ENCODE measurements at places on chromosomes 16 and 17.

GRCh38 chr16:19177111-19177739 is 9.2 kb downstream of the SYT17 start:
- DNase-seq = peak; percentile 6

- no peak for DNase-seq
Measured at GRCh38 chr16:30659507-30660423, 1.5 kb downstream of the FBRS start.

DNA sequence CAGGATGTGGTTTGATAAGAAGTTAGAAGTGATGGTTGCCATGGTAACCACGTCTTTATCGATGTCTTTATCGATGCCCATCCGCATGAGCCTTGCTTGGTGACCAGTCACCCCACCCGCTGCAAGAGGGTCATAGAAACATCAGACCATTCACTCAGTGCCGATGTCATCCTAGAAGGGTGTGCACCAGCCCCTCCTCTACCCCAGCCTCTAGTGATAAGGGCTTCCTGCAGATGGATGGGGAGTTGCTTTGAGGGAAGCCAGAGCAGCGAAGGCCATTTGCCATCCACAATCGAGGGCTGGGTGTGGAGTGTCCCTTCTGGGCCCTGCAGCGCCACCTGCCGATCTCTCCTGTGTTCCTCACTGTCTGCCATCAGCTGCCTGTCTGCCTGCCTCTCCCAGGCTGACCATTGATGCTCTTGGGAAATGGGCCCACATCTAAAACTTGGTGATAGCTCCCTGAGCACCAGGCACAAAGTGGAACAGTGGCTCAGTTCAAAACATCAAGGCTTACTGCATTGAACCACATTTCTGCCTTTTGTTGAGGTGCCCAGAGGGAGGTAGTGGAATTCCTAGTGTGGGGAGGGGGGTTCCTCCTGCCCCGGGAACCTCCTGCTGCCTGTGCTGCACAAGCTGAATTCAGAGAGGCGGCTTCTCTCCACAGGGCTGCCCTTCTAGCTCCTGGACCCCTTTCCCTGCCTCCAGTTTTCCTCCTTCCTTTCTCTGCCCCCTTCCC is 8.9 kb downstream of the CALB2 start:
- peak; percentile 70 for DNase-seq

DNA sequence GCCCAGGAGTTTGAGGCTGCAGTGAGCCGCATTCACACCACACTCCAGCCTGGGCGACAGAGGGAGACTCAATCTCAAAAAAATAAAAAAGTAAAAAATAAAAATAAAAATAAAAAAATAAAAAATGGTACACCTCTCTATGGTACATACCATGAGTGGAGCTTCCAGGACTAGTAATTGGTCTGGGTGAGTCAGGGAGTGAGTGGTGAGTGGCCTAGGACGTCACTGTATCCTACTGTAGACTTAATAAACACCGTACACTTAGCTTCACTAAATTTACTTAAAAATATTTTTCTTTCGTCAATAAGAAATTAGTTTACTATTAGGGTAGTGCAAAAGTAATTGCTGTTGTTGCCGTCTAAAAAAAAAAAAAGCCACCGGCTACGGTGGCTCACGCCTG is 9.0 kb downstream of the CDH5 start:
- no peak for DNase-seq

DNA sequence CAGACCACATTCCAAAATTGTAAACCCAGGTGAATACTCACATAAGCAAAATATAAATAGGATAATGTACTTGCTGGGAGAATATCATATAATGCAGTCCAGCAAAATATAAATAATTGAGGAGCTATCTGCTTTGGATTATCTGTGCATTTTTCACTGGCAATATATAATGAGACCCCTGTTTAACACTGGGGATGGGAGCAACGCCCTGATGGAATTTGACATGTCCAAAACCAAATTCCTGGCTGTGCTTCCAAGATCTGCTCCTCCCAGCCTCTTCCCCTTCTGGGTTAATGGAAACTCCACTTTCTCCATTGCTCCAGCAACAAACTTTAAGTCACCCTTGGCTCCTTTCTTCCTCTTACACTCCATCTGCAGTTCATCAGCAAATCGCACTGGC is 35.5 kb upstream of the HLF start:
- DNase-seq = no peak

- no peak for DNase-seq
Measured at GRCh38 chr17:14448818-14449217, 147.9 kb downstream of the HS3ST3B1 start.

- no peak for DNase-seq
Measured at GRCh38 chr16:81576696-81577095, 132.1 kb downstream of the CMIP start.

GRCh38 chr16:12539185-12539929 is 264.3 kb downstream of the CPPED1 start:
- no peak for DNase-seq

DNA sequence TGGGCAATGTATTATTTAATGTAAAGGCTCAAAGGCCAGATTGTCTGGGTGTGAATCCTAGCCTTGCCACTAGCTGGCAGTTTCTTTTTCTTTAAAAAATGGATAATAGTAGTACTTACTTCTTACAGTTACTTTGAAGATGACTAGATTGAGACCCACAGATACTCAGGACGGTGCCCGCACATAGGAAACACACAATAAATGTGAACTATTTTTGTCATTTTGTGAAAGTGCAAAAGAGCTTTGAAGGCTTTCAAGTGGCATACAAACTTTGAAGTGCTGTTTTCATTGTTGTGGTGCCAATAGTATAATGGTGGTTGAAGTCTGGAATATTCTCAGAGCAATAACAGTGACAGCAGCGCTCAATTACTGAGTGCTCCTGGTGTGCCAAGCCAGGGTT is 63.6 kb downstream of the OTOA start:
- no peak for DNase-seq

GRCh38 chr17:180381-181244 is 837 bp downstream of the DOC2B start:
- DNase-seq = no peak

DNA sequence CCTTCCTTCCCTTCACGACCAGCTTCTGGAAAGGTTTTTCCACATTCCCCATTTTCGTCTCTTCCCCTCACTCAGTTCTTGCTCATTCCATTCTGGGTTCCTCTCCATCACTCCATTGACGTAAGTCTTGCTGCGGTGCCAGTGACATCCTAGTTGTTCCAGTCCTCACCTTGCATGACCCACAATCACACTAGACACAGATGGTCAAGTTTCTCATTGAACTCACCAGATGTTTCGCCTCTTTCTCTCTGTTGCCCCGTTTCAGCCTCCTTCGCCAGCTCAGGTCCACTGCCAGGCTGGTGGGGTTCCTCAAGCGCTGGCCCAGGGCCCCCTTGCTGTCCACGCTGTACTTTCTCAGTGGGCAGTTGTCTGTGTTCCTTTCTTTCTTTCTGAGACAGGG is 43.4 kb downstream of the CCDC42 start:
- DNase-seq = no peak

- DNase-seq = no peak
Measured at GRCh38 chr16:11094075-11094856, 149.9 kb downstream of the CLEC16A start.

DNA sequence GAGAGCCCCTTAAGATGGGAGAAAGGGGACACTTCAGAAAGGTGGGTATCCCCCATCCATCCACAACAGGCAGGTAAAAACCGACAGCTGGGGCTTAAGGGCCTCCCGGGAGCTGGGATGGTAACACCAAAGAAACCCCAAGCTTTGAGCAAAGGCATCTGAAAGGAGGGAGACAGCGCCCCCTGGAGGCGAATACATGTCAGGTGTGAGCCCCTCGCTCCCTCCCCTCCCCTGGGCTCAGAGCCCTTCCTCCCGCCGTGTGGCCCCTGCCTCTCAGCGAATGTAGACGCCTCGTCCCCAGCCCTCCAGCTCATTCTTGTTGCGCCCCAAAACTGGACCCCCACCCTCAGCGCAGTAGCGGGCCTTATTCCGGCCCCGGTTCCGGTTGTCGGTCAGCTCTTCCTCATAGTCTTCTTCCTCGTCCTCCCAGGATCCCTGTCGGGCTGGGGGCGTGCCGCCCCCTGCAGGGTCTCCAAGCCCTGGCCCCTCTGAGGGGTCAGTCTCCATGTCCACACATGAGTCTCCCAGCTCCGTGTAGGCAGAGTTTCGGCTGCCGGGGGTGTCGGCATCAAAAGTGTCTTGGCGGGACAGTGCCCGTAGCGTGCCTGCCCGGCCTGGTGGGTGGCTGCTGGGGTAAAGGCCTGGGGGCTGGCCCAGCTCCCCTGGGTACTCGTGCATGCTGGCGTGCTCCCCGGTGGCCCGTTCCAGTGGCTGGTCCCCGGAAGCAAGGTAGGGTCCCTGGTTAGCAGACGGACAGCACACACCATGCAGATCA is 9.1 kb upstream of the ARL5C start:
- peak; percentile 71 for DNase-seq

DNA sequence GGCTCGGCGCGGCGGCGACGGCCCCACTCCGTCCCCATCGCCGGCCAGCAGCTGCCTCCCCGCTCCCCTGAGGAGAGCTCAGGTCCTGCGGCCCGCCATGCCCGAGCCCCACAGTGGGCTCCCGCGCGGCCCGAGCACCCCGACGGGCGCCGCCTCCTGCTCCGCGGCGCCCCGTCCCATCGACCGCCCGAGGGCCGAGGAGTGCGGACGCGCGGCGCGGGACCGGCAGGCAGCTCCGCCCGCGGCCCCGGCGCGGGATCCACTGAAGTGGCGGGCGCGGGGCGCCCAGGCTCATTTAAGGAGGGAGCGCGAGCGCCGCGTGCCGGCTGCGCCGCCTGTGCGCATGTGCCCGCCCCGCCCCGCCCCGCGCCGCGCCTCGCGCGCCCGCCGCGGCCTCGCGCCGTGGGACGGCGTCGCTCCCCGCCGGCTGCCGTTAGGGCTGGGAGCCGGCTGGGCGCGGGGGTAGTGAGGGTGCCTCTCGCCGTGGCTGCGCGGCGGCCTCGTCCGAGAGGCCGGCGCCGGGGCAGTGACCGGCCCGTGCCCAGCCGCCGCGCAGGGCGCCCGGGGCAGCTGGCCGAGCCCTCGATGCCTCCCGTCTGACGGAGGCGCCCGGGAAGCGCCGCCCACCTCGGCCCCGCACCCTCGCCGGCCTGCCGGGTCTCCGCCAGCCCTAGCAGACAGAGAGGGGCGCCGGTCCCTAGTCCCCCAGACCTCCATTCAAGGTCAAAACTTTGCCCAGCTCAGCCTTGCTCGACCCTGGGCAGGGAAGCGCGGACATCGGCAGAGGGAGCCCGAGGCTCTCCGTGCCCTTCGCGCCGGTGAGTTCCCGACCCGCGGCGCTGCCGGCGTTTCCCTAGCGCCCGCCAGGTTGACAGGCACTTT is at the start of gene NETO2:
TSS of gene NETO2 (minus strand) at position 269 of the 882 bp plus-strand sequence. CDS start 333 bp downstream, outside the sequence.
- peak; percentile 82 for DNase-seq

- no peak for DNase-seq
Measured at GRCh38 chr17:50080827-50081226, 14.3 kb upstream of the PDK2 start.

DNA sequence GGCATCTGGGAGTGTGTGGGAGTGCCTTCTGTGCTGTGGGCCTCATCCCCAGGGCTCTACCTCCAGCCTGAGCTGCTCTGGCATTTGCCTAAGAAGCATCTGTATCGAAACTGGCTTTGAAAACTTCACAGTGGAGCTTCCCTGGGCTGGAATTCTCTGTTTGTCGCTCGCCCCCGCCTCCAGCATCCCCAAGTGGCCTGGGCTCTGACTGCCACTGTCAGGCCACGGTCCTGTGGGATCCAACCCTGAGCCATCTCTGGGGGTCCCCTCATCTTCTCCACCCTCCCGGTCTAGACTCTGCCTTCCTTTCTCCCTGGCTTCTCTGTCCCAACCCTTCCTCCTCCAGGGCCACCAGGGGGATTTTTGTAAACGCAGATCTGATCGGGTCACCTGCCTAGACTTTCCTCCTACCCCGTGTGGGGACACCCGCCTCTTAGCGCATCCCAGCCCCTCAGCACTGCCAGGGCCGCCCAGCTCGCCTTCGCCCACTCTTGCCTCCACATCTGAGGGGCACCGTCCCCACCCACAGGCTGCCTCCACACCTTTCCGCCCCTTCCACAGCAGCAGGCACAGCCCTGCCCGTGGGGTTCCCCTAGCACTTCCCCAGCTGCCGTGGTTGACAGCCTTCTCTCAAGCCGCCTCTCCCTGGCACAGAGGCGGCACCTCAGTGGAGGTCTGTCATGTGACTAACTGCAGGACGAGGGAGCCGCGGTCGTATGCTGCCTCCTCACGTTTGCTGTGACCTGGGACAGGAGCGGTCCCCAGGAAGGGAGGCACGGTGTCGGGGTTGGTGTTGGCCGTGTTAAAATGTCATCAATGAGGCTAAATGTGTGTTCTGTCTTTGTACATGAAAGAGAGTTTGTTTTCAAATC is 12.0 kb downstream of the TBC1D24 start:
- DNase-seq = peak; percentile 42

- peak; percentile 51 for DNase-seq
Measured at GRCh38 chr17:28744972-28745785, 1.4 kb downstream of the TRAF4 start.

GRCh38 chr17:17416400-17417360 is 60.1 kb upstream of the MED9 start:
- peak; percentile 100 for DNase-seq

DNA sequence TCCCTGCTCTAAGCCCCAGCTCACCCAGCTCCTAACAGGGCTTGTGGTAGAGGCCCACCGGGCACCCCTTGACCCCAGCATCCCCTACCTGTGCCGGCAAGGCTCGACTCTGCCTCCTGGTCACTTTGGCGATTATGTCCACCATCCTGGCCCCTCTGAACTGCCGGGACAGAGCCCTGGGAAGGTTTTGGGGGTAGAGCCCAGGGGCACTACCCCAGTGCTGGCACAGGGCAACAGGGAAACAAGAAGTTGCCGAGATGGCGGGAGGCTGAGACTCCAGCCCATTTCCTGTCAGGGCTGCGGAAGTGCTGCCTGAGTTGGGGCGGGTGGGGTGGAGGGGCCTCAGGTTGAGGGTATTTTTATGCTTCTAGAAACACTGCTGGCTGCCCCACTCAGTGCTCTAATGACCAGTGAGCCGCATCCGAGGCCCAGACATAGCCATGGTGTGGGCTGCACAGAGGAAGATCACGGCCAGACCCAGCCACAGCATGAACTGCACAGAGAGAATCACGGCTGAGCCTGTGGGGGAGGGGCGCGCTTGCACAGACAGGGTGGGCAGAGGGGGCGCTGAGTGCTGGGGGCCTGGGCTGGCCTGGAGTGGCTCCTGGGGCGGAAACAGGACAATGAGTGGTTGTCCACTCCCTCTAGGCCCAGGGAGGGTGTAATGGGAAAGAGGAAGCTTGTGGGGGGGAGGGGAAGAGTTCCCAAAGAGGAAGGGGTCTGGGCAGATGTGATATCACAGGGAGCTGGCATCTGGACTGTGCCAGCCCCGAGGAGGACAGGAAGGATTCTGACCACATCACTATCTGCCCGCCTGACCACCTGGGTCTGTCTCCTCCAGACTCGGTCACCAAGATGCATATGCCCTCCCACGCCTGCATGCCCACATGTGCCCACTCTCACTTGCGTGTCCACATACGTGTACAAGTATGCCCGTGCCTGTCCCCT is 22.3 kb downstream of the ARHGAP27 start:
- DNase-seq = no peak

GRCh38 chr17:42097691-42098631 is at the start of gene ZNF385C:
Gene ZNF385C (minus strand): TSS chr17:42098473. CDS start chr17:42063056, 35,417 bp downstream.
- no peak for DNase-seq

- DNase-seq = no peak
Measured at GRCh38 chr17:47222047-47222446, 12.9 kb downstream of the MYL4 start.

- no peak for DNase-seq
Measured at GRCh38 chr17:67125417-67125816, 81.1 kb downstream of the CACNG1 start.

GRCh38 chr17:47730681-47731080 is 2.4 kb upstream of the TBX21 start:
- DNase-seq = no peak

- DNase-seq = no peak
Measured at GRCh38 chr17:4195306-4195705, 52.3 kb downstream of the CYB5D2 start.
